ENCODE measurements at places on chromosomes 12 and 14.

- H3K4me1 ChIP-seq, result peaks cover 12% of the 10 kb centered on the region
- no peak overlapping the region for H3K27ac ChIP-seq
Observed at GRCh38 chr12:91361864-91362263, 179.2 kb upstream of the DCN start.

- no peak overlapping the region for H3K27ac ChIP-seq
- no peak overlapping the region for H3K4me3 ChIP-seq
- H3K36me3 ChIP-seq, result no peaks in the 10 kb centered on the region
Observed at GRCh38 chr12:117551665-117552064, 190.2 kb upstream of the NOS1 start.

DNA sequence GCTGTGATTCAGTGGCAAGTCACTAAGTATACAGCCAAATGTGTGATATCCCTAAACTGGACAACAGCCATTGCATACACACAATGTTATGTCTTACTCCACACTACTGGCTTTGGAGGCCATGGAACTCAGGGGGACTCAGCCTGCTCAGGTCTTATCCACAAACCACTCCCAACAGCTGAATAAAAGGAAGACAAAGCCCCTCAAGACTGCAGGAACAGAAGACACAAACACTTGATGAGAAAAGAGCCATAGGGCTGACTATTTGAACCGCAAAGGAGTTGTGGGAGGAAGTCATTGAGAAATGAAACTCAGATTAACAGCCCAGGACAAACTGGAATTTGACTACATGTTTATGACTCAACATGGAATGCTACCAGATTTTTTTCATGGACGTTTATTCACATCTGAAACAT is 40.9 kb downstream of the PTGER2 start:
- H3K27me3 ChIP-seq, result no peaks in the 10 kb centered on the region
- no peaks in the 10 kb centered on the region for H3K36me3 ChIP-seq
- H3K4me1 ChIP-seq, result peaks cover 55% of the 10 kb centered on the region
- H3K4me3 ChIP-seq, result peak overlapping the region; percentile 28
- peak overlapping the region; percentile 95 for H3K27ac ChIP-seq
- DNase-seq, result no peak

DNA sequence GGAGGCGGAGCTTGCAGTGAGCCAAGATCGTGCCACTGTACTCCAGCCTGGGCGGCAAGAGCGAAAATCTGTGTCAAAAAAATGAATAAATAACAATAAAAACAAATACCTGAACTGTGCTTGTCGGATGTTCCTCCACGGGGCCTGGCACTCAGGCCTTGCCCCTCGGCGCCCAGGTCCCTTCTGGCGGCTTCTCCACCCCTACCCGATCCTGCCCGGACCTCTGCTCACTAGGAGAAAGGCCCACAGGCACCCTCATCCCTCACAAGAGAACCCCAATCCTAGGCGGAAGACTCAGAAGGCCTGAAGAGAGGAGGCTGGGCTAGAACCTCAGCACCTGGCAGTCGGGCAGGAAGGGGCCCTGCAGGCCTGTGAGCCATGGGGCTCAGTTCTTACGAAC is 21.0 kb upstream of the BTBD6 start:
- no peaks in the 10 kb centered on the region for H3K27me3 ChIP-seq
- H3K27ac ChIP-seq, result no peak overlapping the region
- peaks cover 10% of the 10 kb centered on the region for H3K36me3 ChIP-seq
- no peak overlapping the region for H3K4me3 ChIP-seq

DNA sequence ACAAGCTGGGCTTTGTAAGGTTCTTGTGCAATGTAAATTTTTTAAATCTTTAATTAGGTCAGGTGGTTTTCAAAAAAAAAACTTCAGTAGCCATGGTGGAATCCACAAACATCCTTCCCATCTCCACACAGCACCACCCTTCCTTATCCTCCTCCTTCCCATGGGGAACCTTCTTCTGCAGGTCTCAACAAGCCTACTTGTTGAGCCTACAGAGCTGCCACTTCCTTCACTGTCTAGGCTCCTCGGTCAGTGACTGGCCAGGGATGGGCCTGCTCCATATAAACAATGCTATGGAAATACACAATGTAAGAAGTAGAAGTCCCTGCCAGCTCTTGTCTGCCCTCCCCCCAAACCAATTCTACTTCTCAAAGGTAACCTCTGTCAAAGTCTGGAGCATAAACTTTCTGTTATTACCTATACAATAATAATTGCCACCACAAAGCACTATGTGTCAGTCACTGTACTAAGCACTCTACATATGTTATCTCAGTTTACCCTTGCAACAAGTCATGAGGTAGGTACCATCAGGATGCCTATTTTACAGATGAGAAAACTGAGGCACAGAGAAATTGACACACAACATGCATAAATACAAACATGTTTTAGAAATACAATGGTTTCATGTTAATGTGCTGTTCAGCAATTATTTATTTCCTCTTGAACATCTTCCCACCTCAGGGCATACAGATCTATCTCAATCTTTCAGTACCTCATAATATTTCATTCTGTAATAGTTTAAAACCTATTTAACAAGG is 17.4 kb downstream of the LIMA1 start:
- no peaks in the 10 kb centered on the region for H3K4me1 ChIP-seq
- H3K4me3 ChIP-seq, result no peak overlapping the region
- H3K27ac ChIP-seq, result no peak overlapping the region
- H3K27me3 ChIP-seq, result no peaks in the 10 kb centered on the region
- DNase-seq, result no peak

GRCh38 chr12:28711421-28711820 is 437.7 kb upstream of the FAR2 start:
- no peak for DNase-seq
- H3K4me3 ChIP-seq, result no peak overlapping the region
- H3K27ac ChIP-seq, result no peak overlapping the region
- no peaks in the 10 kb centered on the region for H3K27me3 ChIP-seq

GRCh38 chr12:47123730-47124129 is 44.0 kb upstream of the AMIGO2 start:
- no peak for DNase-seq
- no peak overlapping the region for H3K27ac ChIP-seq
- peaks cover 16% of the 10 kb centered on the region for H3K4me1 ChIP-seq

All from chondrocyte (in vitro differentiated cells).